ENCODE measurements at places on chromosomes 3 and 15. TPM values are rescaled to one million over a fixed set of nuclear protein-coding genes. Genes with fewer than 3 reads are reported as not detected.

MUC20 gene
- total RNA-seq, result 52.3 TPM

TBC1D23 gene
- 9.4 TPM for total RNA-seq

GRK7 gene
- total RNA-seq, result not detected

SH2D7 gene
- total RNA-seq, result not detected

HCN4 gene
- not detected for total RNA-seq

ARGFX gene
- not detected for total RNA-seq

SLC7A14 gene
- not detected for total RNA-seq

SPINK8 gene
- not detected for total RNA-seq

ATG3 gene
- total RNA-seq, result 92.1 TPM

ZBTB38 gene
- total RNA-seq, result 23.1 TPM

ILDR1 gene
- total RNA-seq, result 7.4 TPM

DPPA2 gene
- total RNA-seq, result not detected

CFAP100 gene
- total RNA-seq, result 2.3 TPM

ACP3 gene
- total RNA-seq, result 4.0 TPM

CLDN16 gene
- total RNA-seq, result not detected

PLCB2 gene
- 0.38 TPM for total RNA-seq

MYO5C gene
- total RNA-seq, result 23.4 TPM

MORC1 gene
- total RNA-seq, result not detected

TP63 gene
- total RNA-seq, result not detected

NR2E3 gene
- total RNA-seq, result 0.13 TPM

CAMK2N2 gene
- total RNA-seq, result 0.13 TPM

SI gene
- total RNA-seq, result 0.20 TPM

GABRR3 gene
- not detected for total RNA-seq

TGM4 gene
- not detected for total RNA-seq

EFCAB12 gene
- 0.08 TPM for total RNA-seq

RHCG gene
- not detected for total RNA-seq

EPHA3 gene
- total RNA-seq, result not detected

CACNA2D2 gene
- 0.42 TPM for total RNA-seq

SLC28A2 gene
- total RNA-seq, result not detected

AGBL1 gene
- total RNA-seq, result not detected

PLA1A gene
- not detected for total RNA-seq

SMAD6 gene
- 101 TPM for total RNA-seq

FBXO40 gene
- not detected for total RNA-seq

PRICKLE2 gene
- 0.34 TPM for total RNA-seq

FAM3D gene
- total RNA-seq, result 50.2 TPM

MGLL gene
- total RNA-seq, result 83.6 TPM

TRIM42 gene
- not detected for total RNA-seq

DUOXA2 gene
- not detected for total RNA-seq

HIGD2B gene
- total RNA-seq, result 1.0 TPM

ARRDC4 gene
- 3.8 TPM for total RNA-seq

ACOX2 gene
- total RNA-seq, result not detected

GTF2A2 gene
- 95.4 TPM for total RNA-seq

SEMA3B gene
- total RNA-seq, result 94.2 TPM

OR5K4 gene
- not detected for total RNA-seq

ZIC1 gene
- not detected for total RNA-seq

IP6K2 gene
- 46.8 TPM for total RNA-seq

Data from HT-29 (cell line).